Fibroblast of lung (primary cell): ENCODE measurements at places on chromosomes 16 and 17. TPM values are rescaled to one million over a fixed set of nuclear protein-coding genes. Genes with fewer than 3 reads are reported as not detected.

The KRTAP9-9 gene
- total RNA-seq, result not detected in 2 replicates

The CHST4 gene
- total RNA-seq, result not detected in 2 replicates

The SCARF1 gene
- total RNA-seq, result 0.77 and 0.99 TPM in 2 replicates

The VEZF1 gene
- 37.0 and 51.2 TPM in 2 replicates for total RNA-seq

The PYCARD gene
- 103 and 109 TPM in 2 replicates for total RNA-seq

The CETP gene
- total RNA-seq, result not detected in 2 replicates

The SOST gene
- not detected in 2 replicates for total RNA-seq

GRCh38 chr17:29005936-29006511, at the start of gene SEZ6:
Gene SEZ6, minus strand, starts transcription at chr17:29006033. Its CDS starts 164 bp downstream, at chr17:29005869.
- DNase-seq, result peak; percentile 60

- DNase-seq, result no peak
Measured at GRCh38 chr16:12881182-12881581, 20.2 kb upstream of the SHISA9 start.

GRCh38 chr17:74566132-74566753, 1.1 kb downstream of the CD300H start:
- peak; percentile 3 for DNase-seq

- no peak for DNase-seq
Measured at GRCh38 chr16:88469615-88470395, 16.7 kb downstream of the ZFPM1 start.

GRCh38 chr16:83717814-83718213, 90.0 kb upstream of the HSBP1 start:
- peak; percentile 92 for DNase-seq

DNA sequence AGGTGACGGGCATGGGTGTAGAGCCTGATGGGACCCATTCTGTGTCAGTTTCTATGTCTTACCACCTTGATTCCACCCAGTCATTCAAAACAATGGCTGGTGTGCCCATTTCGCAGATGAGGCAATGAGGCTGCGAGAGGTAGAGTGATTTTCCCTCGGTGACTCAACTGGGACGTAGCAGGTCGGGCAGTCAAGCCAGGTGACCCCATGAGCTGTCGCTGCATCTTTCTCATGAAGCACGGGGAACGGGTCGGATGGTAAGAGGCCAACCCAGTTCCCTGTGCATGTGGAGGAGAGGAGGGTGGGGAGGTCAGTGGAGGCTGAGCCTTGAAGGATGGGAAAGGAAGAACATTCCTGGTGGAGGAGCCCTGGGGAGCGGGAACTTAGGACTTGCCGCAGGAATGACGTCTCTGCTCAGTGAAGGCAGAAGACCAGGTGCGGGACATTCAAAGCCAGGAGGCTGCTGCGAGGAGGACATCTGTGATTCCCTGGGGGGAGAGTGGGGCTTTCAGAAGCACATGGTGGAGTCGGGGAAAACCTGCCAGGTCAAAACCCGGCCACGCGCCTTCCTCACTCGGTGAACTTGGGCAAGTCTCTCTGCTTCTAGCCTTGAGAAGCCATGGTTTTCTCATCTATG, 1.1 kb downstream of the IL21R start:
- DNase-seq, result no peak

DNA sequence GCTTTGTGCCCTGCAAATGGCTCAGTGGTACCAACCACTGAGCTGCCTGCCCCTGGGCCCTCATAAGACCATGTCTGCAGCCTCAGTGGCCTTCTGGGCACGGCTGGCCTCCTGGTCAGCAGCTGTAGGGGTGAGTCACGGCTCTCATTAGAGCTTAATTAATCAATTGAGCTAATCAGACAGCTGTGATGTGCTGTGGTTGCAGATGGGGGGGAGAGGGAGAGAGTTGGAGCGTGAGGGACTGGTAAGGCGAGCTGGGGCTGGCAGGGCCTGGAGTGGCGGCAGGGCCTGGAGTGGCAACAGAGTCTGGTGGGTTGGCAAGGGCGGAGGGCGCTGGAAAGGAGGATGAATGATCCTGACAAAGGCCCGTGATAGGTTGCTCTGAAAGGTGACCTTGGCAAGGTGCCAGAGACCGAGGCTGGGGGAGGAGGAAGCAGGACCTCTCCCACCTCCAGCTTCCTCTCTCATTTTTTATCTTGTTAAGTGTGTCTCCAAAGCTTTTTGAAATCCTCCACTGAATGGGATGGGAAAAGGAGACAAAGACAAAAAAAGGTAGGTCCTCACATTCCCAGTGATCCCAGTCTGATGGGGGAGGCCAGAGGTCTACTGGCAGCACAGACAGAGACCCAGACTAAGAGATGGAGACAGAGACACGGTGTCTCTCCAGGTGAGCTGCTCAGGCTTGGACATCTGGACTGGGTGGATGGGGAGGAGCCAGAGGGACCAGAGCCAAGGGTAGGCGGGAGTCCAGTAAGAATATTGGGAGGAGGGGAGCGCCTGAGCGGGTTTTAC, 41.6 kb downstream of the DCAKD start:
- peak; percentile 47 for DNase-seq

DNA sequence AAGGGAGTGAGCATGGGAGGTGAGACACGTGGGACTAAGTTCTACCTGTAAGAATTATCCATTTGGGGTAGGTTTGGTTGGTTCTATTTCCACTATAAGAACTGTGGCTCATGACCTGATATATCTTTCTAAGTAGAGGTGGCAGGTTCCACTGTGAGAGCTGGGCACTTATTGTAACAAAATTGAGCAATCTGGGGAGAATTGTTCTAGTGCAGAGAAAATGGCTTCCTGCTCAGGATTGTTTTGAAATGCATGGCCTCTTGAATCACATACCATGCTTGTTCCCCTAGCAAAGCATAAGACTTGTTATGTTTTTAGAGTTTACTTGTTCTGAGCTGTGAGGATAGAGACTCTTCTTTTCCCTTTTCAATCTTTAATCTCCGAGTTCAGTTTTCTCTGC, 125.9 kb downstream of the MAP2K6 start:
- peak; percentile 73 for DNase-seq

GRCh38 chr17:69878661-69879060, 196.4 kb upstream of the KCNJ16 start:
- DNase-seq, result peak; percentile 46

DNA sequence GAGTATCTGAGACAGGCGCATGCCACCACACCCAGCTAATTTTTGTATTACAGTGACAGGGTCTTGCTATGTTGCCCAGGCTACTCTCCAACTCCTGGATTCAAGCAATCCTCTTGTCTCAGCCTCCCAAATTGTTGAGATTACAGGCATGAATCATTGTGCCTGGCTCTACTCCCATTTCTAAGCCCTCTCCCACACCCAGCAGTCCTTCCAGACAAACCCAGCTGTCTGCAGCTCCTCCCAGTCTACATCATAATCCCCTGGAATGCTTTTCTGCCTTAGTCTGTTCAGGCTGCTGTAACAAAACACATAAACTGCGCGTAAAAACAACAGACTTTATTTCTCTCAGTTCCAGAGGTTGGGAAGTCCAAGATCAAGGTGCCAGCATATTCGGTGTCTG, 144.5 kb downstream of the GRIN2A start:
- DNase-seq, result peak; percentile 64

- DNase-seq, result peak; percentile 81
Measured at GRCh38 chr16:19589771-19590302, 34.3 kb downstream of the VPS35L start.

GRCh38 chr17:32141679-32142037, 644 bp upstream of the RHOT1 start:
- DNase-seq, result no peak

GRCh38 chr16:4419402-4419959, 3.1 kb upstream of the CORO7 start:
- DNase-seq, result no peak

DNA sequence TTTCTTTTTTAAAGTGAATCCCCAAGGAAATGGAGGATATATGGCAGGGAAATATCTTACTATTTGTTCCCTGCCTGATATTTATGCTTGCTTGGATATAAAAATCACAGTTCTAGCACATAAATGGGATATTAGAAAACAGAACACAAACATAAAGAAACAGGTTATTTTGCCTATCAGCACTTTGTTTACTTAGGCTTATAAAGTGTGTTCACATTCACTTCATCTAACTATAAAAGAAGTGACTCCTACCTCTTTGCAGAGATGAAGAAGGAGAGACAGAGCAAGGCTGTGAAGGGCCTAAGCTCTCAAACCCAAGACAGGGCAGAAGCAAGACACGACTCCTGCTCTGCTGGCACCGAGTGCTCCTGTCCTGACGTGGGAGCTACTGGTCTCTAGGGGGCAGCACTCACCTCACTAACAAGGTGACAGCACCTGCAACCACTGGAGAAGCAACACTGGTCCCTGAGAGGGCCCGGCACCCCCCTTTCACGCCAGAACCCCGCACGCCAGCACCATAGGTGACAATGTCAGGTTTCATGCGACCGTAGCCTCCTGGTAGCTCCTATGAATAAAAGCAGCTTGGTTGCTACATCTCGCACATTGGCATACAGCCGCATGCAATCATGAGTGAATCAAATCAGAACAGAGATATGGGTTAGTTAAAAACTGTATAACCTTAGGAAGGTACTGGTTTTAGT, 32.0 kb downstream of the MBTPS1 start:
- DNase-seq, result peak; percentile 55

- DNase-seq, result no peak
Measured at GRCh38 chr16:996681-997080, 15.1 kb downstream of the SOX8 start.

DNA sequence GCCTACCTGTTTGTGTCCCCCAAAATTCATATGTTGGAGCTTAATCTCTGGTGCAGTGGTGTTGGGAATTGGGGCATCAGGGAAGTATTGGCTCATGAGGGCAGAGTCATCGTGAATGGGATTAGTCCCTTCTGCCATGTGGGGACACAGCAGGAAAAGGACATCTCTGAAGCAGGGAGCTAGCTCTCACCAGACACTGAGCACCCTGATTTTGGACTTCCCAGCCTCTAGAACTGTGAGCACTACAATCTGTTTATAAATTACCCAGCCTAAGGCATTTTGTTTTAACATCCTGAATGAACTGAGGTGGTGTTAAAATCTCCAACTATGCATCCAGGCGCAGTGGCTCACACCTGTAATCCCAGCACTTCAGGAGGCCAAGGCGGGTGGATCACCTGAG, 206.0 kb downstream of the SEC14L1 start:
- no peak for DNase-seq

DNA sequence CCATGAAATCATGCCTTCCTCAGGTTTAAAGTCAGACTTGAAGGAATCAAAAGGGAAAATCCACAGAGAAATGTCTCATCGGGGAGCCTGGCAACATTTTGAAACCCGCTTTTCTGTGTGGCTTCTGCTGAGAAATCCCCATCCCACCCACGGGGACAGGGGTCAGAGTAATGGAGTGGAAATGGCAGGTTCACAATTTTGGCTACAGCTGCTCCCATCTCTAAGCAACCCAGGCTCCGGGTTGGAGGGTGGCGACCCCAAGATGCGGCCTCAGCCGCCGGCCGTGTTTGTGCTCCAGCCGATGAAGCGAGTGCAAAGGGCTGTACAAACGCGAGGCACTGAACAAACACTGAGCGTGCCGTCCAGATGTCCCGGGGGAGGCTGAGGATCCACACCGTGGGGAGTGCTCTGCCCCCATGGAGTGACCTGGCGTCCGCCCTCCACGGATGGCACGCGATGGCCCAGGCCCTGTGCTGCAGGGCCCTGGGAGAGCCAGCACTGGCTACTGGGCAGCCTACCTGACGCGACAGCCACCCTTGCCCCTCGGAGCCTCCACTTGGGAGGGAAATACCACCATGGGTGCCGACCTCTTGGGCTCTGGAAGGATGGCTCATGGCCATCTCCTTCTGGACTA, 22.2 kb downstream of the SLC43A2 start:
- no peak for DNase-seq

DNA sequence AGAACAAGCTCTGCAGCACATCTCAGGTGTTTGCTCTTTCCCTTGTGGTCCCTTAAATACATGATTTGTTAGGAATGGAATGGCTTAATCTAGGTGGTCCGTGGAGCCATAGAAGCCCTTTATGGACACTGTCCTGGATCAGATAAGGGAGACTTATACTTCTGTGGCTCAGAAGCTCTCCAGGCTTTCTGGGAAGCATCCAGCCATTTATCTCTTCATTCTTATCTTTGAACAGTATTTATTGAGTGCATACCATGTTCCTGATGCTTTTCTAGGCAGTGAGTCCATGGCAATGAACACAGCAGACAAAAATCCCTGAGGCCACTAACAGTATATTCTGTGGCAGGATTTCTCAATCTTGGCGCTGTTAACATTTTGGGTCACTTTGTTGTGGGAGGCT, 474.5 kb upstream of the EEF2KMT start:
- no peak for DNase-seq

- DNase-seq, result no peak
Measured at GRCh38 chr16:71732587-71732986, 8.1 kb upstream of the PHLPP2 start.

- no peak for DNase-seq
Measured at GRCh38 chr16:53085369-53085843, 30.6 kb downstream of the CHD9 start.

DNA sequence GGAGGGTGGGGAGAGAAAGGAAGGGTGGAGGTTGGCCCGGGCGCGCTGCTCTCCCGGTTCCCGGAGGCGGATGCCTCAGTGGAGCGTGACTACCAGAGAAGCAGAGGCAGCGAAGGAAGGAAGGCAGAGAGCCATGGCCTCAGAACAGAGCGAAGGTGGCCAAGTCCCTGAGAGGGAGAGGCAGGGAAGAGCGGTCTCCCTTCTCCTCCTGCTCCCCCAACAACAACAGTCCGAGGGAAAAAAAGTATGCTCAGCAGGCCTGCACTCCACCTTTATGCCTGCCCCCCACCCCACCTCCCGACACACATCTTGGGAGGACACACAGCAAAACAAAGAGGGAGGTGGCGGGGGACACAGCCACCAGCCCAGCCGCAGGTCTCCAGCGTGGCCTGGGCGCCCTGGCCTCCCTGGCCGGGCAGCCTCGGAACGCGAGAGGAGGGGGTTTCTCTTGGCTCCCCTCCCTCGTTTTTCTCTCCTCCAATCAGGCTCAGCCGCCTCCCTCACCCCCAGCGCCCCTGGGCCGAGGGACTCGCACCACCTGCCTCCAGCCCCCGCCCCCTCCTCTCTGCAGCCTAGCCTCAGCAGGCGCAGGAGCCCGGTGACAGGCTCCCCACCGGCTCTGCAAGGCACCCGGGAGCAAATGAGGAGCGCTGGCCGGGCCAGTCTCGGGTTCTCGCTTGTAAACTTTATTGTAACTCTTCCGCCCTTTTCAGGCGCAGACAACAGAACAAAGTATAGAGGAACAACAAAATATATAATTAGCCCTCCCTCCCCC, 1.1 kb upstream of the HOXB7 start:
- DNase-seq, result no peak

DNA sequence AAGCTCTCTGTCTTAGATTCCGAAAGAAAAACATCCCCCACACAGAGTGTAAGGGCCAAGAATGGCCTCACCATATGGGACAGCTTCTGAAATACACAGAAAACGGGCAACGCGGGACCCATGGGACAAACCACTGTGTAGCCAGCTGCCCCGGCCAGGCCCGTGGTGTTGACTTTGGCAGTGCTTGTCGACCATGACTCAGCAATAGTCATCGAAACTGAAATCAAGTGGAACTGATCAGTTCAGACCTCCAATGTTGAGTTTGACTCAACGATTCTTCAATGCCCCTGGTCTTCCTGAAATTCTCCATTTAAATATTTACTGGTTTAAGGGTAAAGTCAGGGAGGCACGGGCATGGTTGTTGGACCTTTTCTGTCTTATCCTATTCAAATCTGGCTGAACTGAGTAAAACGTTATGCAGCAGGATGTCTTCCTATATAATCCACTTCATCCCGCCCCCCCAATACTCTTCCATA, 27.5 kb downstream of the ZFHX3 start:
- peak; percentile 96 for DNase-seq
